Activated CD8-positive, alpha-beta memory T cell treated with anti-CD3 and anti-CD28 coated beads, Interleukin-2, amount 10 ng/mL, durations not matched to agents 7 days and 5 days (primary cell): ENCODE measurements at places on chromosomes 4 and X. TPM values are rescaled to one million over a fixed set of nuclear protein-coding genes. Genes with fewer than 3 reads are reported as not detected.

DNA sequence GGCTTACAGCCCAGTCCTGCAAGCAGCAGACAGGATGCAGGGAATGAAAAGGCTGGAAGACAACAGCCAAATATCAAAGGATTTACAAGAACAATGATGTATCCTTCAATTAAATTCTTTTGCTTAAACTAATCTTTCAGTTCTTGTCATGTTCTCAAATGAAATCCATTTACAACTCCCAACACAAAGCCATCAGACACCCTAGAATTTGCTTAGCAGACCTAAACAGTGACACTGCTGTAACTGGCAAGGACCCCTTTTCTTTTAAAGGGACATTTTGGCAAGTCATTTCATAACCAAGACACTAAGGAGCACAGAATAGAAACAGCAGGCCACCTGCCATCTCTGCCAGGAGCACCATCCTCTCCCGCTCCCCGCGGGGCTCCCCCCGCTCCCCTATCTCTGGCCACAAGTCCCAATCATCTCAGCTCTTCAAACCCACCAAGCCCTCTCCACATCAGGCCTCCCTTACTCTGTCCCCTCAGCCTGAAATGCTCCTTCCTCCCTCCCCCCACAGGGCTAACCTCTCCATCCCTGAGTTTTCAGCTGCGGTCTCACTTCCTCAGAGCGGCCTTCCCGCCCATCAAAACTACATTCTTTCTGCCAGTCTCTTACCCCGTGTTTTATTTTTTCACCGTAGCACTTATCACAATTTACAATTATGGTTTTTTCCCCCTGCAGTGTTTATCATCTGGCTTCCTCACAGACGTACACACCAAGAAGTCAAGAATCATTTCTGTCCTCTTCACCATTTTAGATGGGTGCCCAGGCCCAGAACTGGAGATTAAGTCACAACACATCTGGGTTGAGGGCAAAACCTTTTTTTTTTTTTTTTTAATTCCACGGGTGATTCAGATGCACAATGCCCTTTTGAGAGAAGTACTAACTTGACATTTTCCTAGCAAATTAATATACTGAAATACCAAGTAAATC is 45.8 kb downstream of the TSPAN5 start:
- DNase-seq = no peak

PRSS12 gene
- total RNA-seq = not detected

- DNase-seq = no peak
Observed at GRCh38 chrX:30990361-30990760, 81.5 kb downstream of the FTHL17 start.

- DNase-seq = no peak
Observed at GRCh38 chrX:134803060-134803459, 144.8 kb upstream of the PLAC1 start.

CXCL11 gene
- 0.53 TPM for total RNA-seq

RPS6KA3 gene
- total RNA-seq = 60.5 TPM

PDE5A gene
- total RNA-seq = 0.18 TPM

DNA sequence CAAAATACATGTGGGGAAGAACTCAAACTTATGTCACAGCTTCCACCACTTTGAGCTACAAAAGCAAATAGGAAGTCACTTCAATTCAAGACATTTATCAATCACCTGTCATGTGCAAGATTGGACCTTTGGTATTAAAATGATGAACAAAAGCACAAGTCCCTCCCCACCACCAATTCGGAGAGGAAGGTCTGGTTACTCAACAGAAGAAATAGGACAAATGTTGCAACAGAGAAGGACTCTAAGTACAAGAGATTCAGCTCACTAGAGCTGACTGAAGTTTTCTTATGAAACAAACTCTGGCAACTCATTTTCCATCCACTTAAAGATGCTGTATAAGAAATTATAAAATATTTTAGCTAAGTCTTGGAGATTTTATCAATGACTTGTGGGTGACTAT is 16.0 kb upstream of the MMRN1 start:
- DNase-seq = no peak

DNA sequence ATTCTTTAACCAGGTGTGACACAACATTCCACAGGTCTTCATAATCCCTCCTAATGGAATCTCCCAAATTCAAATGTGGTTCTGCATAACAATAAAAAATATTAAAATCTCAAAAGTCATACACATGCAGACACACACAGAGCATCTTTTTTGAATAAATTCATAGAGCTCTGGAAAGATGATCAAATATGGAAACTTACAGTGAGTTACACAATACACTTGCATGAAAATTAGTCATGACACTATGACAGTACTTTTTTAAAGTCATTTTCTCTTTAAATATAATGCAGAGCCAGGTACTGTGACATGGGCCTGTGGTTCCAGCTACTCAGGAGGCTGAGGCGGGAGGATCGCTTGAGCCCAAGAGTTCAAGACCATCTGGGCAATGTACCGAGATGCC is 38.9 kb downstream of the DDX60L start:
- no peak for DNase-seq

SLITRK4 gene
- total RNA-seq = not detected
